Daoy (cell line): ENCODE measurements at places on chromosomes 5 and 9. TPM values are rescaled to one million over a fixed set of nuclear protein-coding genes. Genes with fewer than 3 reads are reported as not detected.

GRCh38 chr5:55471468-55471867, 63.3 kb downstream of the PLPP1 start:
- no peak for DNase-seq

DNA sequence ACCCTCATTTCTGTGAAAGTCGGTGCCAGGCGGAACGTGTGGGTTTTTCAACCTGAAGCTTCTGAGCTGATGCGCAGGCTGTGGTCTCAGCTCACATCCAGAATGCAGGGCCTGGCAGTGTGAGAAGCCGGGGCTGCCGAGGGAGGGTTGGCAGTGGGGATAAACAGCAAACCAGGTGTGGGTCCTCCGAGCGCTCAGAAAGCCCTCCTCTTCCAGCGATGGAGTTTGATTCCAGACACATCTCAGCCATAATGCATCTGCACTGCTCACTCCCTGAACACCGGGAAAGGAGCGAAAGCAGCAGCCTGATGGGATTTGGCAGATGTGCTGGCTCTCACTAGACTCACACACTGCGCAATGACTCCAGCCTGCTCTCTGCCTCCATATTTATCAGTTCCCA, 280.1 kb downstream of the HSPA4 start:
- no peak for DNase-seq

- no peak for DNase-seq
These were observed 91.0 kb downstream of the HSPA4 start for GRCh38 chr5:133142782-133143181.

GRCh38 chr5:116153687-116154174, 68.9 kb downstream of the COMMD10 start:
- DNase-seq = no peak

DNA sequence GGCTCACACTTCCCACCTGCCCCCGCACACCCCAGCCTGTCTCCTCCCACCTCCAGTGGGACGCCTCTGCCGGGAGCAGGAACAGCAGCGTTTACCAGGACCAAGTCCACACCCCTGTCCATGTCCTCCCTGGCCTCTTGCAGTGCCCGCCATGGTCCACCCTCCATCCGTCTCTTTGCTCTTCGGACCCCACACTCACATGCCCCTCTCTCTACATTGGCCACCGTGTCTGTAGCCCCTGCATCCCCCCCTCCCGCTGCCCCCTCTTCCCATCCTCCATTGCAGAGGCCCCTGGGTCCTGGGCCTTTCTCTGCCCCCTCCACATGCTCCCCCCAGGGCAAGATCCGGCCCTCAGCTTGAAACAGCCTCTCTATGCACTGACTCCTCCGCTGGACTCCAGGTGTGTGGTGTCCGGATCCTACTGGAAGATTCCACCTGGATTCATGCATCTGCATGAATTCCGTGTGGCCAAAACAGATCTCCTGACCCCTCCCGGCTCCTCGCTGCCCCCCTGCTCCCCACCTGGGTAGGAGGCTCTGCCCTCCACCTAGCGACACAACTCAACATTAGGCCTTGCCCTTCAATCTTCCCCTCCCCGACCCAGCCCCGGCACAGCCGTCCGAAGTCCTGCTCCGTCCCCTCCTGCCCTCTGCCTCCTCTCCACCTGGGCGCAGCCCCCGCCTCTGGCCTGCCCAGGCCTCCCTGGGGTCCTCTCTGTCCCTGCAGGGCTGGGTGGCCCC, 168.5 kb downstream of the OLFM1 start:
- no peak for DNase-seq

DNA sequence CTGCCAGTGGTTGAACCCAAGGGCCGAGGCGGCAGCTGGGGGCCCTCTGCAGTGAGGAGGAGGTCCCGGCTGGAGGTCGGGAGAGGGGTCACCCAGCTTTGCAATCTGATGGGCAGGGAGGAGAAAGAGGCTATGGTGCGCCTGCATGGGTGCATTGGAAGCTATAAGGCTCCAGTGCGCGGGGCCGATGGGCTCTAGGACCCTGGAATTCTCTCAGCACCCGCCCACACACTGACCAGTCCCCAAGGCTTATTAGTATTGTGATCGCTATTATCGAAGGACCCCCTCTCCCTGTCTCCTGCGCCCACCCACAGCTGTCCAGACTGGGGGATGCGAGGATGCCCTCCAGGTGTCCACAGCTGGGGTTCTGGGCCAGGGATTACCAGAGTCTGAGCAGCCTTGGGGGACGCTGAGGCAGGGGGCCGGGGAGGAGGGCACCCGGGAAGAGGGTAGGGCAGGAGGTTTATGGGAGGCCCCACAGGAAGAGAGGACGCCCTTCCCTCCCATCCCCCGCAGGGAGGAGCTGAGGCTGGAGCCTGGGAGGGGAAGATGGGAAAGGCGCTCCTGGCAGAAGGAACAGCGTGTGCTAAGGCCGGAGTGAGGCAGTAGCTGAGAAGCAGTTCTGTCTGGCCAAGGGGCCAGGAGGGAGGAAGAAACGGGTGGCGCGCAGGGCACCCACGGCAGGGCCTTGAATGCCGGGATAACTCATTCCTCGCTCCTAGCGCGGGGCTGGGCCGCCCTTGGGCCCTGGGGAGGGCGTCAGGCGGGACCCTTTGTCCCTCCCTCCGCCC, 24.2 kb downstream of the C9orf50 start:
- DNase-seq = no peak

- DNase-seq = no peak
These were observed 14.9 kb downstream of the LHFPL2 start for GRCh38 chr5:78633700-78634099.

DNA sequence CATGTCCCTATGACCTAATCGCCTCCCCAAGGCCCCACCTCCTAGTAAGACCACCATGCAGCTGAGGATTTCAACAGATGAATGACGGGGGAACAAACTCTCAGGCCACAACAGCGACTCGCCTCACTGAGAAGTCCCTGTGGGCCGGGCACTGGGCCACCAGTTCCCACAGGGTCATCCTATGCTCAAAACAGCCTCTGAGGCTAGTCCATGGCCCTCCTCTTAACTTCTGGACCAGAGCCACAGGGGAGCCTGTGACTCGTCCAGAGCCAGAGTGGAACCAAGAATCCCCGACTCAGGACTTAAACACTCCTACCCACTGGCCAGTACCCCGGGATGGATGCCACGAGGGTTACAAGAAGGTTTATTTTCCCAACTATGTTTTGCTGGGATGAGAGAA, 12.3 kb downstream of the GFPT2 start:
- no peak for DNase-seq

The C5orf15 gene
- total RNA-seq = 62.3 and 66.9 TPM in 2 replicates
